ENCODE measurements at places on chromosomes 3 and 15. TPM values are rescaled to one million over a fixed set of nuclear protein-coding genes. Genes with fewer than 3 reads are reported as not detected.

The CYP19A1 gene
- total RNA-seq = not detected

DNA sequence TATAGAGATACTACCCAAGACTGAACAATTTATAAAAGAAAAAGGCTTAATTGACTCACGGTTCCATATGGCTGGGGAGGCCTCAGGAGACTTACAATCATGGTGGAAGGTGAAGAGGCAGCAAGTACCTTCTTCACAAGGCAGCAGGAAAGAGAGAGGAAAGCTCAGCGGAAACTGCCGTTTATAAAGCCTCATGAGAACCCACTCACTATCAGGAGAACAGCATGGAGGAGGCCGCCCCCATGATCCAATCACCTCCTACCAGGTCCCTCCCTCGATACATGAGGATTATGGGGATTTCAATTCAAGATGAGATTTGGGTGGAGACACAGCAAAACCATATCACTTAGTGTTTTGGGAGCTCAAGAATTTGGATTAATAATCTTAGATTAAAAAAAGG is 240.2 kb downstream of the UACA start:
- DNase-seq = no peak

The MAP2K1 gene
- total RNA-seq = 25.1 TPM

The SKOR1 gene
- under 0.01 TPM for total RNA-seq
